Pulmonary artery endothelial cell (primary cell): ENCODE measurements at places on chromosomes 3 and 15. TPM values are rescaled to one million over a fixed set of nuclear protein-coding genes. Genes with fewer than 3 reads are reported as not detected.

GRCh38 chr15:83110381-83110780, 2.9 kb downstream of the TM6SF1 start:
- no peak for DNase-seq

DNA sequence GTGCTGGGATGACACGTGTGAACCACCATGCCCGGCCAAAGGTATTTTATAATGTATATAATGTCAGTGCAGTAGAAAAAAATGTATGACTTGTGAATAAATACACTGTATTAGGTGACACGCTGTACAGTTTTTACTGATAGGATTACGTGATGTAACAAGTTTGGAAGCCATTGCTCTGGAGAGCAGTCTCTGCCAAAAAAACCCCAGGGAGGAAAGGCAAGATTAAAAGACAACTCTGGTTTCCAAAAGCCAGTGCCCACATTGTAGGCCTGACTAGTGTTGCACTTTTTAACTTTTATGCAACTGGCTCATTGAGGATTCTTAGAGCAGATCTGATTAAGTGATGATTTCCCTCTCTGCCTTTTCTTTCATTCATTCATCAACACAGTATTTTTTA, 62.0 kb upstream of the SLC2A2 start:
- DNase-seq, result no peak

The ARHGEF26 gene
- total RNA-seq, result 0.13 and 0.25 TPM in 2 replicates

The PSTPIP1 gene
- total RNA-seq, result 1.0 and 3.2 TPM in 2 replicates

DNA sequence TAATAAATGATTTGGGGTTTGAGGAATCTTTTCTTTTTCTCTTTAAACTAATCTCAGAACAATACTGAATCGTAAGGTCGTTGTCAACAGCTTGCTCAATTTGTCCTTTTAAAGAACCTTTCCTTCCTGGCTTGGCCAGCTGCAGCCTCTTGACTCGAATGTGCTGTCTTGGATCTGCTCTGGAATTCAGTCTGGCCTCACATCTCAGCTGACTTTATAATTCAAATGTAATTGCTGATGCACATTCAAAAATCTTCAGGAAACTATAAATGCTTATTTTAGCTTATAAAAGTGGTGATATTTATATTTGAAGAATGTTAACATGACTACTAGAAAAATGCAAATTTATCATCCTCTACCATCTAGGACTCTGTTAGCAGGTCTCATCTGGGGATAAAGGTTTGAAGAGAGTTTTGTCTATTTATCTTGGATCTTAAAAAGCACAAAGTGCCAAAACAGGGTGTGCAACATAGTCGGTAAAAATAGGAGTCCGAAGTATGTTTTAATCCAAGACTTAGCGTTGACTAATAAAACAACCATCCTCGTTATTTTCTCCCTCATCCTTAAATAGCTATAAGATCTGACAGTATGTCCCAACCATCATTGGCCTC, 1035.2 kb downstream of the MCTP2 start:
- no peak for DNase-seq

The TUSC7 gene
- not detected in 2 replicates for total RNA-seq

The ISLR gene
- not detected in 2 replicates for total RNA-seq

The DNAH1 gene
- 1.3 and 2.5 TPM in 2 replicates for total RNA-seq

The LRRIQ4 gene
- 0.07 TPM in 1 of 2 replicates, not detected in the other for total RNA-seq

DNA sequence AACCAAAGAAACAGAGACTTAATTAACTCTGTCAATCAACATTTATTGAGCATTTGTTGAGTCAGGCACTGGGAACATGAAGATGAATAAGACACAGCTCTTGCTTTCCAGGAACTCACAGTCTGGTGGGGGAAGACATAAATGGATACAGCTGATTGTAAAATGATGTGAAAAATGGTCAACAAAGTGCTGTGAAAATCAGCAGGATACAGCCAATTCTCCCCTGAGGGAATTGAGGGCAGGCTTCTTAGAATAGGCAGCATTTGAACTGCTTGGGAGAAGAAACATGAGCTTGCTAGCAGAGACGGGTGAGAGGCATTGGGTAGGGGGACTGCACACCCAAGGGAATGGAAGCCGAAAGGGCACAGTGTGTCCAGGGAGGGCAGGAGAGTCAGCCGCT, 41.1 kb downstream of the MFSD1 start:
- no peak for DNase-seq

The COL7A1 gene
- 0.13 and 0.25 TPM in 2 replicates for total RNA-seq

DNA sequence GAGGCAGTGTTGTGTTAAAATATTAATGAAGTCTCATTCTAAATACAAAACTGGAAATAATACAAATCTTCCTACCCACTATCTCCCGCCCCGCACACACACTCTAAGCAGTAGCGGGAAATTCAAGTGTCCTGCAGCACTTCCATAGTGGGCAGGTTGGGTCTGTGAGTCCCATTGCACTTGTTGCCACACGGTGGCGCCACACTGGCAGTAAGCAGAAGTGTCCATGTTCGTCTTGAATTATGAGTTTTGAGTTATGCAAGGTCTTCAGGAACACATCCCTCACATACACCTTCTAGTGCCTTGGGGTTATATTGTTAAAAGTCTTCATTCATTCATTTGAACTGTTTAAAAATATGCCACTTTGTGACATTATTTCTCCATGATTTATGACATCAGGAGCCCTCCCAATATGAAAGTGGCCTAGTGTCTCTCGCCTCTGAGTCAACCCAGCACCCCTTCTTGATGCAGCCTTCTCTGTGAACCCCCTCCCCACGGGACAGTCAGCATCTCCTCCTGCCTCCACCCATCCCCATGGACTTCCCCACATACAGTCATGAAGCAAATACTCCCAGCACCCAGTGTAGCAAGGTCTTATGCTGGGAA, 17.6 kb upstream of the CCDC174 start:
- DNase-seq, result peak; percentile 41

- no peak for DNase-seq
Measured at GRCh38 chr3:168615493-168616020, 519.8 kb upstream of the GOLIM4 start.

The ARRDC4 gene
- 0.85 and 2.0 TPM in 2 replicates for total RNA-seq

The AADACL2 gene
- not detected in 2 replicates for total RNA-seq

DNA sequence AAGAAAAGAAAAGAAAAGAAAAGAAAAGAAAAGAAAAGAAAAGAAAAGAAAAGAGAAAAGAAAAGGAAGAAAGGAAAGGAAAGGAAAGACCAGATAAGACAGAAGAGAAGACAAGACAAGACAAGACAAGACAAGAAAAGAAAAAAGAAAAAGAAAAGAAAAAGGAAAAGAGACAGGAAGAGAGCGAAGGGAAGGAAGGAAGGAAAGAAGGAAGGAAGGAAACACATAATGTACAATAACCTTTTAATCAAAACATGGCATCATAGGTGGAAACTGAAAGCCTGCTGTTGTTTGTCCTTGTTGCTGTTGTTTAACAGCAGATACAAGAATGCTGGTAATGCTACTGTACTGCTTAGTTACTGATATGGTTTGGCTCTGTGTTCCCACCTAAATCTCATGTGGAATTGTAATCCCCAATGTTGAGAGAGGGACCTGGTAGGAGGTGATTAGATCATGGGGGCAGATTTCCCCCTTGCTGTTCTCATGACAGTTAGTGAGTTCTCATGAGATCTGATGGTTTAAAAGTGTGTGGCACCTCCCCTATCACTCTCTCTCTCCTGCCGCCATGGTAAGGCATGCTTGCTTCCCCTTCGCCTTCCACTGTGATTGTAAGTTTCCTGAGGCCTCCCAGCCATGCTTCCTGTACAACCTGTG, 67.3 kb downstream of the MCF2L2 start:
- no peak for DNase-seq

The TTLL13 gene
- 0.04 TPM in 1 of 2 replicates, not detected in the other for total RNA-seq

The RARRES1 gene
- 2.4 and 4.9 TPM in 2 replicates for total RNA-seq

DNA sequence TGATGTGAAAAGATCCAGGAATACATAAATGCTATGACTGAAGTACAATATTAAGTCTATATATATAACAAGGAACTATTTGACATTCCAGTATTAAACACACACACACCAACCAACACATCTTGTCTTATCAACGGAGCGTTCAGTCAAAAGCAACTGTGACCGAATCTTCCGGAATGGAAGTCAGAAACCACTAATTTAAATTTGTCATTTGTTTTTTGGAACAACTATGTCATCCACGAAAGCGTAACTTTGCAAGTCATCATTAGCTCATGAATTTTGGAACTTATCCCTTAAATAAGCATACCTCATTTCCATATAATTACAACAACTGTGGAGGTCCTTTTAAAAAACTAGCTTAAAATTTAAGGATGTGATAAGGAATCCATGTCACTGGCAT, 5.0 kb downstream of the ZNF385D start:
- DNase-seq, result no peak

DNA sequence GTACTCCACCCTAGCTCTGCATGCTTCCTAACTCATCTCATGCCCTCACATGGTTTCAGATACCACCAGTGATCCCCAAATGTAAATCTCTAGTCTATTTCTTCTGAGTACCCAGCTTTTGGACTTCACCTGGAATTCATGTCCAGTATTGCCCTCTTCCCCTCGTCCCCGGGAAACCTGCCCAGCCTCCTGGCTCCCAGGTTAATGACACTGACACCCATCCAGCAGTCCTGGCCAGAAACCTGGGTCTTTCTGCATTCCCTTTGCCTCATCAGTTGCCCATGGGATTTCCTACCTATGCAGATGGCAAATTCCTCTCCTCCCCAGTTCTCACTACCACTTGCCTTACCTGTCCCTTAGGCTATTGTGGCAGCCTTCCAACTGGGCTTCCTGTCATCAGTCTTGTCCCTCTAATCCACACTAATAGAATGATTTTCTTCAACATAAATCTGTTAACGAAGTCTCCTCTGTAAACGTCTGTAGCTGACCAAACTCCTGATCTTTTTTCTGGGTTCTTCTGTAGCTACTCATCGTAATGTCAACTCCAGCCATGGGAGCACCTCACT, 15.3 kb upstream of the MYLK start:
- no peak for DNase-seq

- DNase-seq, result no peak
Measured at GRCh38 chr3:121989943-121990342, 32.1 kb downstream of the ILDR1 start.

GRCh38 chr3:99951701-99952100, 134.0 kb downstream of the CMSS1 start:
- DNase-seq, result no peak

GRCh38 chr3:4587061-4587837, 94.1 kb downstream of the ITPR1 start:
- DNase-seq, result no peak
